ENCODE measurements at places on chromosomes 4 and X.

DNA sequence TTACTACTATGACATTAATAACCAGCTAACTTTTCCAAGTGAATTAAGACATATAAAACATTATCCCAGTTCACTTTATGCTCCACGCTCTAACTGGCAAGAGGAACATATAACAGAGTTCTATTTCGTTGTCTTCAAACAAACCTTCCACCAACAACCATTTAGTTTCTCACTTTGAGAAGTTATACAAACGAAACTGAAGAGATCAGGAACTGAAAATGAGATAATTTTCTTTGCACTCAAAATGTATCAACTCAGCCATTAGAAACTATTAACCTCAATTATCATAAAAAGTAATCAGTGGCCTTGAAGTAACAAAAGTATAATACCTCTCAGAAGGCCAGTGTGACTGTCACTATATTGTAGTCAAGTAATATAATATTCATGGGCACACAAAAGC lies 70.1 kb downstream of the CHM start:
- DNase-seq, result no peak

DNA sequence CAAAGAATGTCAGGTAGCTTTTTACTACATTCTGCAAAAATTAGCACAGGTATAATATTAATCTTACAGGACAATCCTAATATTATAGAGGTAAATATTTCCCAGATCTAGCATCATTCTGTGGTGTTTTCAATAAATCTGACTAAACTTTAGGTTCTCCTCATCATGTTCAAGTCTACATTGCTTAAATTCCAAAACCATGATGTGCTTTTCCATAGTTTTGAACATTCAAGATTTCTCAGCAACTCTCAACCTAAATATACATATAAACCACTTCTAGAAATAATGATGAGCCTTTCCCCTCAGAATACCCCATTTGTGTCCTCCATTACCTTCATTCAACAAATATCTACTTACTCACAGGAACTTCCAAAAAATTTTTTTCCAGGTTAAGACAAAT lies 23.1 kb downstream of the EIF4E start:
- no peak for DNase-seq

DNA sequence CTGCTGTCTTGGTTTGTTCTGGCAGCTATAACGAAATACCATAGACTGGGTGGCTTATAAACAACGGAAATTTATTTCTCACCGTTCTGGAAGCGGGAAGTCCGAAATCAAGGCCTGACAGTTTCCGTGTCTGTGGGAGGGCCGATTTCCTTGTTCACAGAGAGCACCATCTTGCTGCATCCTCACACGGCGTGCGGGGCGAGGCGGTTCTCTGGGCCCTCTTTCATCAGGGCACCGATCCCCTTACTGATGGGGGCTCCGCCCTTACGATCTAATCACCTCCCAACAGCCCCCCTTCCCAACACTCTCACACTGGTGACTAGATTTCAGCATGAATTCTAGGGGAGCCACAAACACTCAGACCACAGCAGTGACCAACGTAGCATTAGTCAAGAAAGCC lies 578.3 kb upstream of the FAT1 start:
- no peak for DNase-seq

DNA sequence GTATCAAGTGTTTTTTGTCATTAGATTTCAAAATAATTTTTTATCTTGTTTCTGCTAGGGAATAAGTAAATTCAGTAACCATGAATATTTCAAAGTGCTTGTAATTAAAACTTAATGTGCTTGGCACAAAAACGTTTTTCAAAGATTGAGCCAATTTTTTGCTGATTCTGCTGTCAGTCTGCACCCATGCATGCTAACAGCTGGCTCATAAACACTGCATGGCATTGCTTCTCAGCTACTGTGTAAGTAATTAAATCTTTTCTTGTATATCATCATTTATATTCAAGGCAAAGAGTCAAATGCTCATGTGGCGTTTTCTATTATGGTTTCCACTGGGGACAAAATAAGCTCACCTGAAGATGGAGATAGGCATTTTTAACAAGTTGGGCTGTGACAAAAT lies 66.8 kb upstream of the SPANXN2 start:
- no peak for DNase-seq

DNA sequence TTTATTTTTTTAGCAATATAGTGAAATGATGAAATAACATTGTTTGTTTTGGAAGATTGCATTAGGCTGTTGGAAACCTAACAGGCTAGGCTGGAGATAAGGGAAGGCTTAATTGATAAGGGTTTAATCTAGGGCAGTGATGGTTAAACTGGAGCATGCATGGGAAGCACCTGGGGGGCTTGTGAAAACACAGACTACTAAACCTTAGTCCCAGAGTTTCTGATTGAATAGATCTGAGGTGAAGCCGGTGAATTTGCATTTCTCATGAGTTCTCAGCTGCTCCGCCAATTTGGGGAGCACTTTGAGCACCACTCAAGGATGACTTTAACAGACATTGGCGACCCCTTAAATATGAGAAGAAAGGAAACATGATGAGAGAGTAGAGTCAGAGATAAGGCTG lies 11.5 kb downstream of the STK26 start:
- no peak for DNase-seq

DNA sequence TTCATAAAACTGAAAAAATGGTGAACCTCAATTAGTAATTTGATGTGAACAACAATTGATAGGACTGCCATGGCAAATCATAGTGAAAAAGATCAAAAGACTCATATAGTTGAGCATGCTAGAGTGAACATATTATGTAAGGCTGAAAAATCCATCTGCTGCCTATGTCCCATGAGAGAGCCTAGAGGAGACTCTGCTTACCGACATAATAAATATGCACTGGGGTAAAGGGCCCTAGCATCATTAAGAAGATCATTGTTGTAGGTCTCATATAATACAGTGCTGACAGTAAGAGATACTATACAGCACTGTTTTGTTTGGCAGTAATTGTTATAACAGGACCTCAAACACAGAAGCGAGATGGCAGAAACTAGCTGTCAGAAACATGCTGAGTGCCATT lies 229.0 kb downstream of the PABPC4L start:
- no peak for DNase-seq

GRCh38 chr4:80911458-80911857 lies 119.0 kb upstream of the BMP3 start:
- no peak for DNase-seq

DNA sequence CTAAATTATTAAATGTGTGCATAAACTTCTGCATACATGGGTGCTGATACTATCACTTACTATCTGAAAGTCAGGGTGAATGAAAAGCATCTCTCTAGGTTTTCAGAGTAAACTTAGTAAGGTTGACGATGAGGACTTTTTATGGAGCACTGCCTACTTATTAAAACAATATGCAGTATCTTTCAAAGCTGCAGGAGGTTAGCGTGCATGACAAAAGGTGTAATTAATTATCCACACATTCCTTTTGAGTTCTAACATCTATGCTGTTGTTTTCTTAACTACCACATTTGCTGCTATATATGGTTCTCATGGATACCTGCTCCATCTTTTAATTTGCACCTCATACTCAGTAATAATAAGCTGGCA lies 256.2 kb downstream of the FSTL5 start:
- no peak for DNase-seq

DNA sequence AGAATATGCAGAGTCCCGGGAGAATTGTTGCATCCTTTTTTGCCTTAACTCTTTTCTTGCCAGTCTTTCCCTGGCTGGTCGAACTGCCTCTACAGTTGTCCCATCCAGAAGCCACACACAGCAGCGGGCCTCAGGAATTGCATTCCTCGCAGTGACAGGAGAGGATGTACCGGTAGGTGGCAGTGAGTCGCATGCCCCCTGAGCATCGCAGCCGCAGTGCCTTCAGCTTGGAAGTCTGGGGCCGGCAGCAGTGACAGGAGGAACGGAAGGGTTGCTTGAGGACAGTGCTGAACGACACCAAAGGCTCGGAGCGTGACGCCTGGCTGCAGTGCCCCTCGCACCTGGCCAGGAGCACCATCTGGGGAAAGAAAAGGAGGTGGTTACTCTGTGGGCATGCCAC lies 23.5 kb downstream of the NDP start:
- DNase-seq, result no peak

GRCh38 chrX:32155044-32155638 lies 1056.2 kb downstream of the DMD start:
- no peak for DNase-seq

GRCh38 chr4:166895771-166896170 lies 338.5 kb downstream of the SPOCK3 start:
- DNase-seq, result no peak

DNA sequence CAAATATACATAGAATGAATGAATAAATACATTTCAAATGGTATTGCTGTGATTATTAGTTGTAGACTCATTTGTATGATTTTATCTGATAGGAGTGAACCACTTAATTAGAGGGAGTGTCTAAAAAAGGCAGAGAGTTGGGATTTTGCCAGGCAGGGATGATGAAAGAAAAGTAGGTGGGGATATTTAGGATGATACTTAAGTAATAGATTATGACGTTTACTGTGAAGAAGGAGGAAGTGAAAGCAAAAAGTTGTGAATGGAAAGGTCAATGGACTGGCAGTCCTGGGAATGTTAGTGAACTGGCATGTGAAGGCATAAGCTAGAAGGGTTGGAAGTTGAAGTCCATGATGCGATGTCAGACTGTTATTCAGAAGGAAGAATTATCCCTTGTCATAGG lies 917.1 kb downstream of the RAPGEF2 start:
- DNase-seq, result no peak

DNA sequence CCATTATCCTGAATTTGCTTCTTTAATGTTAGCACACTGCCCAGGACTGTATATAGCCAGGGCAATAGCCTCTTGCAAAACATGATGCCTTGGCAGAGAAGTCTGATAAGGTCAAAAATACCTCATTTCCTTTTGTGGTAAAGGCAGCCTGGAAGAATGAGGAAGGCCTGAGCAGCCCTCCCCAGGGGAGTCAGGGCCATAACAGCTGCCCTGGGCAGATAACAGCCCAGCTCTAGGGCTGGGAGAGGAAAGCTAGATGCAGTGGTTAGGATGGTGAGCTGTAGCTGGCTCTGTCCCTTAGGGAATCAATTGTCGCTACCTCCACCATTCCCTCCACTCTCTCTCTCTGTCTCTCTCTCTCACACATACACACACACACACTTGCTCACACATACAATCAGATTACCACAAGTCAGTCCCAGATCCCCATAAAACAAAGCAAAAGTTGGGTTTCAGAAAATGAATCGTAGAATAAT lies 29.2 kb downstream of the EFHC2 start:
- no peak for DNase-seq

- no peak for DNase-seq
Measured at GRCh38 chr4:47209833-47210232, 178.5 kb downstream of the GABRB1 start.

DNA sequence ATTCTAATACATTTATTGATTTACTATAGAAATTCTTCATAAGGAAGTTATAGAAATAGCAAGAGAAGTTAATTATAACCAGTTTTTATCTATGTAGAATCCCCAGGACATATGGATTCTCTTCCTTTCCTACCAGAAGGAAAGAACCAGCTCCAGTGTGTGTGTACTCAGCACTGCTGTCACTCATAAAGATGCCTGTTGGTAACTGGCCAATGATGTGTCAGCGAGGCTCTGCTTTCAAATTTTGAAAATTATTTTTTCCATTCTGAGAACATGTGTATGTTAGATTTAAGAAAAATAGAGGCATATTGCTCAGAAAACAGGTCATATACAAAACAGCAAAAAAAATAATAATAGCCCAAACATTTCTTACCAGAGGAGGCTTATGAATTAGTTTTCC lies 814.8 kb upstream of the IGFBP7 start:
- DNase-seq, result no peak

- no peak for DNase-seq
Measured at GRCh38 chr4:128793859-128794672, 15.4 kb upstream of the JADE1 start.

DNA sequence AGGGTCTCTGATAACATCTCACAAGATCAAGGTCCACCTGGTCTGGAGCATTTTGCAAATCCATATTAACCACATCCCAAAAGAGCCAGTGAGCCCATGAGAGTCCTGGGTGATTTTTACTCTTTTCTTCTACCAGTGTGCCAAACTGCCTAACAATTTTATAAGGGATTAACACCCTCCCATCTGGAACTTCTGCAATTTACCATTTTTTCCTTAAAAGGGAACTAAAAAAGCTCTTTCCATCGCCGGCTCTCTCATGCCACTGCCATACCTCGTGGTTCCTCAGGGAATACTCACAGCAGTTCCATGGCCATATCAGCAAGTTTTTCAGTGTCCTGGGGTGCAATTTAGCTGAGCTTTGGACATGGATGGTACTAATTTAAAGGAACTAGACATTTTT lies 55.7 kb downstream of the SEPSECS start:
- DNase-seq, result no peak

GRCh38 chr4:154610582-154610981 lies 1.9 kb downstream of the FGG start:
- no peak for DNase-seq

- DNase-seq, result no peak
Measured at GRCh38 chr4:40956721-40957255, 207.0 kb downstream of the NSUN7 start.

DNA sequence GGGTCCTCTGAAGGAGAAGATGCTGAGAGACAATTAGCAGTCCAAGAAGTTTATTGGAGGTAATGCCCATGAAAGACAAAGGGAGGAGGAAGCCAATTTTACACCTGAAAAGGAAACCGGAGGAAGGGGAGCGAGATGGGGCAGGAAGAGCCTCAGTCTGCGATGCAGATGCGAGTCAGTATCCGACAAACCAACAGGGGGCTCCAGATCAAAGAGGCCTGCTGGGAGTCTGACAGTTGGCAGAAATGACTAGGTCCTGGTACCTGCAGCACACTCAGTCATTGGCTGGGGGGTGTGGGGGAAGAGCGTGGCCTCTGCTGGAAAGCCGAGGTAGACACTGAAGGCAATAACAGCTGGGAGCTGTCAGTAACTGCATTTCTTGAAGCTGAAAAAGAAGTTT lies 231.1 kb upstream of the CENPE start:
- no peak for DNase-seq

DNA sequence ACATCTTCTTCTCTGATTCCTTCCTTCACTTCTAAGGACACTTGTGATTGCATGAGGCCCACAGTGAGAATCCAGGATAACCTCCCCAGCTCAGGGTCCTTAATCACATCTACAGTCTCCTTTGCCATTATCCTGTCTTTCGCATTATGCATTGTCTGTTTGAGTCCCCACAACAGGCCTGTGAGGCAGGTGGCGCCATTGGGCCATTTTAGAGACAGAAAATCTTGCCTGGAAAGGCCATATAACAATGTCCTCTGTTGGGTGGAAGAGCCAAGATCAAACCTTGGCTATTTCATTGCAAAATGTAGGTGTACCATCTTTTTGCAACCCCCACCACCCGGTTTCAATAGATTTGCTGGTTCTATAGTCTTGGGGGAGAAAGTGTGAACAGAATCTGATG lies 11.8 kb upstream of the DCUN1D4 start:
- no peak for DNase-seq

DNA sequence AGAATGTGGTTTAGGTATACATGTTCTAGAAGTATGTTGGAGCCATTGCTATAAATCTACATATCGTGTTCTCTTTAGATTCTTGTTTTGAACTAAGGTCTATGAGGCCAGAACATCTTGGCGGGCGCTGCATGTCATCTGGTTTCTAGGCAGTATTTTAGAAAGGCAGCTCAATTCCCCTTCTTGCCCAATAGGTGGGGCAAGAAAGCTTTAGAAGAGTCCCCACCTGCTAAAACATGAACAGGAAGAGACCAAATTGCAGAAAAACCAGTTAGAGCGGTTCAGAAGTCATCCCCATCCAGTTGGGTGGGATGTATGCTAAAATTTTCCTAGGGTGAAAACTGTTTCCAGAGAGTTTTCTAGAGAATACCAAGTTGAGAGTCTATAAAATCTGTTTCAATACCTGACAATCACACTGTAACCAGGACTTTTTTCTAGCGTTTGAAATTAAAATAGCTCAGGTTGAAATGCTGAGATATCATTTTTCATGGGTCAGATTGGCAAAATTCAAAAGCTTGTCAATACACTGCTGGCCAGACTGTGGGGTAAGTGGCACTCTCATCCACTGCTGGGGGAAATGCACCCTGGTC lies 17.5 kb upstream of the SH3KBP1 start:
- peak; percentile 49 for DNase-seq

All from NCI-H748 treated with DMSO at 0.1 percent for 48 hours (cell line).